ENCODE measurements at places on chromosomes 4 and X.
A peak's percentile ranks its signal among the peaks of the same experiment; 100 is the strongest.

DNA sequence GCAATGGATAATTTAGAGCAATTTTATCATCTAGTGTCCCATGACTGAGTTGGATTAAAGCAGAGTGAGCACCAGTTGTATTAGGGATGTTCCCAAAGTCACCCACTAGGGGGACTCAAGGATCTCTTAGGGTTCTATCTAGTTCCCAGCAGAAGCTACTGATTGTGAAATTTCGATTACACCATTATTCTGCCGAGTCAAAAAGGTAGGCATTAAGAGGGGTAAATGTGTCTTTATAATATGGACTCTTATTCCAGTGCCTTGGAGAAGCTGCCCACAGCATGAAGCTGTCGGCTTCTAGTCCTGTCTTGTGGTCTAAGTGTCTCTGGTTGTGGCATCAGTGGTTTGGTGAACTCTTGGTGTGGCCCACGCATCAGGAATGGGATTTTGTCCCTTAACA lies 53.3 kb downstream of the RGS12 start:
- DNase-seq, result peak; percentile 76

- no peak for DNase-seq
These were observed 147.9 kb upstream of the CTSO start for GRCh38 chr4:156101571-156101970.

DNA sequence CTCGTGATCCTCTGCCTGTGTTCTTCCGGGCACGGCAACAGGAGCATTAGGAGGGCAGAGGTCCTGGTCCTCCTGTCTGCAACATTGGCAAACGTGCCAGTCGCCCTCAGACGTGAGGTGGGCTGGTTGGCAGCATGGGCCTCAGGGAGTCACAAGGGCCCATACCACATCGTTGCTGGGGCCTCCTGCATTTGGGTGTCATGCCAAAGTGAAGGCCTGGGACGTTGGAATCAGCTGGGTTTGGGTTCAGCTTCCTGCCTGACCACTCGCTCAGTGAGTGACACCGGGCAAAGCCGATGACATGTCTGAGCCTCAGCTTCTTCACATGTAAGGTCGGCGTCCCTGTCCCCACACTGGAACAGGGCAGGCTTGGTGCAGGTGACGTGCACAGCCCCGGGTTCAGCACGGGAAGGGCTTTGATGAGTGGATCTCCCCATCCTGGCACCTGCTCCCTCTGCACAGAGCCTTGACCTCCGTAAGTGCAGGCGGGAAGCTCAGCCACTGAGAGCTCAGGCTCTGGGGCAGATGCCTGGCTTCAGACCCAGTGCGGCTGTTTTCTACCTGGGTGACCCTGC lies 91.6 kb downstream of the PSAPL1 start:
- no peak for DNase-seq

DNA sequence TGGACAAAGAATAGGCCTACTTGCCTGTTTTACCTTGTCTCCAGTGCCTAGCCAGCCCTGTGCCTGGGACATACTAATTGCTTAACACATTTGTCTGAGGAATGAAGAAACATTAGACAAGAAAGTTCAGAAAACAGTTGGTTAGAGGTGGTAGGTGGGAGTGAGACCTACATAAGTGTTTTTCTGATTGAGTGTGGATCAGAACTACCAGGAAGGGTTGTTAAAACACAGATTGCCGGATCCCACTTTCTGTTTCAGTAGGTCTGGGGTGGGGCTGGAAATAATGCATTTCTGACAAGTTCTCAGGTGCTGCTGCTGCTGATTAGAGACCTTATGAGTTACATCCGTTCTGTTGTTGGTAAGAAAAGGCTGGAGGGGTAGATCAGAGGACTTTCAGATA lies 5.7 kb upstream of the JADE1 start:
- no peak for DNase-seq

GRCh38 chrX:113551919-113552318 lies 711.3 kb upstream of the AMOT start:
- no peak for DNase-seq

DNA sequence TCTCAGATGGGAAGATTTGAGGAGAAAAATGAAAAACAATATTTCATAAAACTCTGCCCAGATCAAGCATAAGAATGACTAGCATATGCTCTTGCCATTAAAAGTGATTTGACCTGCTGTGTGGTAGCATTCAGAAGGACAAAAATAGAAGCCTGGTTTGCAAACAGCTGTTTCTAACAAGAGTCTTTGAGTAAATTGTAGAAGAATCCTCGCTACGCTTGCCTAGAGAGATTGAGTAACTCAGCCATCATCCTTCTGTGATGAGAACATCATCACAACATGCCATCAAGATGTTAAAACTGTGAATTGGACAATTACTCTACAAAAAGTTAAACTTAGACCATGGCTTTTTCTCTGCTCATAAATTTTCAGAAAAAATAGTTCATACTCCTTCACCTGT lies 168.9 kb upstream of the PUDP start:
- no peak for DNase-seq

- DNase-seq, result no peak
These were observed 1843.5 kb upstream of the AGA start for GRCh38 chr4:179285696-179286095.

DNA sequence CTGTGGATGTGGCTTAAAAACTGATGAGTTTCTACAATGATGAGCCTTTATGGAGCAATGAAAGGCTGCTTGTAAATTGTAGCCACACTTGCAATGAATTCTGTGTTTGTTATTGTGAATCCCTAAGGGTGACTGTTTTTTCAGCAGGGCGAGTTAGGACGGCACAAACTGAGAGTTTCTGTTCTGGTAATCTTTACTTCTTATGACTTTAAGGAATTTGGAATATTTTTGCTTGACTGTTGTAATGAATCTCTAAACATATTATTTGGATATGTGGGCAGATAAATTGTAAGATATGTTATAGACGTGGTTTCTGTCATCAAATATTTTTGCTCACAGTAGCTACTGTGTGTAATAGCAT lies 22.2 kb downstream of the RBPJ start:
- no peak for DNase-seq

GRCh38 chr4:125762537-125762936 lies 447.8 kb downstream of the FAT4 start:
- no peak for DNase-seq

DNA sequence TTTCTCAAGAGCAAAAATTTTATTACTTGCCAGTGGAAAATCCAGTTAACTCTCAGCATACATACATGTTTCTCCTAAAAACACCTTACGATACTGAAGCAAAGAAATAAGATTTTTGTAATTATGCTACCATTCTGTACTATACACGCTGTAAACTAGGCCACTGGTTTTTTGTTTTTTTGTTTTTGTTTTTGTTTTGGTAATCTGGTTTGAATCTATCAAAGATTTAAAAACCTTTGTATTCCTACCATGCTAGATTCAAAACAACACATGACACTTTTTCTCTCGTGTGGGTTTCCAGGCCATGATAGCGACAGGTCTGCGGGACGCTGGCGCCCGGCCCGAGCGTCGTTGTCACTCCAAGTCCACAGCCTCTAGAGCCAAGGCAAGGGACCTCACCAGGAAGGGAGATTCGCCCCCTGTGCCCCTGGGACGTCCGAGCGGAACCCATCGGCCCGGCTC lies 723 bp downstream of the TMEM192 start:
- no peak for DNase-seq

GRCh38 chr4:103318327-103318726 lies 120.2 kb upstream of the CENPE start:
- no peak for DNase-seq

DNA sequence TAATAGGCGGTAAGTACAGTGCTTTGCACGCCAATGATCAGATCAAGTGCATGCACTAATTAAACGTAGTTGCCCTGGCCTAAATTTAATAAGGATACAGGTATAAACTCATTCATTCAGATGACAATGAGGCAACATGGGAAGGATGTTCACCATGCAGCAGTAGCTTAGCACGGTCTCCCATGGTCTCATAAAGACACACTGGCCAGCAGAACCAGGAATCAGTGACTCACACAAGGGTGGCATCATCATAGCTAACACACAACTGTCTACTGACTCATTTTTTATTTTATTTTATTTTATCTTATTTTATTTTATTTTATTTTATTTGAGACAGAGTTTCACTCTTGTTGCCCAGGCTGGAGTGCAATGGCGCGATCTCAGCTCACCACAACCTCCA lies 42.7 kb downstream of the TMEM156 start:
- DNase-seq, result no peak

DNA sequence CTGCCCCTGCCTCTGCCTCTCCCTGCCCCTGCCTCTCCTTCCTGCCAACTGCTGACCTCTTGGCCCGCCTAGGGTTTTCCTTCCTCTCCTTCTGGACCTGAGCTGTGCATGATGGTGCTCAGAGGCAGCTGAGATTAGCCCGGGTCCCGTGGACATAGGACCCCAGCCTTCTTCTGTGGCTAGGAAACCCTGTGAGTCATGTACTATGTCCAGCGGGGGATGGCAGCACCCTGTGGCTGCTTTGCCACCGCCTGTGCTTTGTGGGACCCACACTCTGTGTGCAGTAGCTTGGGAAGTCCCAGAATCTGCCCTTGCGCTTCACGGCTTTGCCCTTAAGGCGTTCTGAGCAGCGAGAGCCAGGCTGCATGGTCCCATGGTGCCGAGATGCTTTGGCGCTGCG lies 105.5 kb upstream of the PSAPL1 start:
- no peak for DNase-seq

DNA sequence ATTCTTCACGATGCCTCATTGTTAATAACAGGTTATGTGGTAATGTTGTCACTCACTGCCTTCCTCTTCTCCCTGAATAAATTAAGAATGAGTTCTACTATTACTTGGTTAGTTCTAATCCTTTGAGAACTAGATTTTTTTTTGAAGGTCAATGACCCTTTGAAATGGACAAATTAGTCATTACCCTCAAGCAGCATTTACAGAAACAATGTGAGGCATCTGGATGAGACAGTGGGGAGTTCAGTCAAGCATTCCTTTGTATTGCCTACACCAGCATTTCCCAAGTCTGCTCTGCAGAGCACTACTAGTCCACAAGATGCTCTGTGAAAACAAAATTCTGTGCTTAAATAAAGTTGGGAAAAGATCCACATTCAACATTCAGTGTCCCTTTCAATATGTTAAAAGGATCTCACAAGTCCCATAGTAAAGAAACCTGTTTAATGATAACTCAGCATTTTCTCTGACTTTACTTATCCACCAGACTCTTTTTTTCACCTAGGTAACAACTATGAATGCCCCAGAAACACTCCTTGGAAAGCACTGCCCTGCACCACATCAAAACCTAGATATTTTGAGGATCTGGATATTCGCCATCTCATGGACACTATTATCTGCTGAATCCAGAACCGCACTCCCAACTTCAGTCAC lies 60.6 kb downstream of the CHRDL1 start:
- DNase-seq, result no peak

- no peak for DNase-seq
These were observed 110.0 kb downstream of the PSAPL1 start for GRCh38 chr4:7324651-7325121.

DNA sequence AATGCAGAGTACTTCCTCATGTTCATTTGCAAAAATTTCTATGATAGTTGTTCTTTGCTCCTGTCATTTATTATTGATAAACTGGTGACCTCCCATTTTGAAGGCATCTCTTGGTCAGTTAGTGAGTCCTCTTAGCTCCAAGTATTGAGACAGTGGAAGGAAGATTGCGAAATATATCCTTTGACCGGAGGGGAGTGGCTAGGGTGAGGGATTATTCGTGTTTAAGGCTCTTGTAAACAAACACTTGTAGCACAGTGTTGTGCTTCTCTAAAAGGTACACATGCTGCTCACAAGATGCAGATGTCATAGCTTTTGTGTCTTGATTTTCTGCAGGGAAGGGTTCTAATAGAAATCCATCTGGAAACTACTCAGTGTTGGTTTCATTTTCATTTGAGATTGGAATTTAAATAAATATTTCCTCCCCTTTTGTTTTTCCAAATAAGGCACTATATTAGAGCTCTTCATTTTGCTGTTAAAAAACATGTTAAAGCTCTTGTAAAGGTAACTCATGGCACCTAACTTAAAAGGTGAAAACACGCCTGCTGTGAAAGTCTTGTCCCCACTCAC lies 21.8 kb downstream of the TXLNG start:
- peak; percentile 52 for DNase-seq

DNA sequence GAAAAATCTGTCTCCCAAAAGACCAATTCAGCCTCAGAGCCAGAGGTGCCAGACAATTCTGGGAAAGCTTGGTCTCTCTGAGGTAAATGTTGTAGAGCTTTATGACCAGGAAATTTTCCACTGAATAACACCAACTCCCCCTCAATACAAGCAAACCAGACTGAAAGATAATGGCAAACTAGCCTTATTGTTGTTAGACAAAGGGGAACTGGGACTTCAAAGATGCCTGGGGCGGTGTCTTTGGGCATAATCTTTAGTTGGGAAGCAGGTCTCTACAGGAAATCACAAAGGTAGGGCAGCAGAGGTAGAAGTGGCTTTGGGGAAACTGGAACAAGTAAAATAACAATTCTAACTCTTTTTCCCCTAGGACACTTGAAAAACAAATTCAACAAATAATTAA lies 12.0 kb downstream of the COL4A6 start:
- no peak for DNase-seq

GRCh38 chrX:74160358-74160757 lies 143.6 kb upstream of the ZCCHC13 start:
- no peak for DNase-seq

DNA sequence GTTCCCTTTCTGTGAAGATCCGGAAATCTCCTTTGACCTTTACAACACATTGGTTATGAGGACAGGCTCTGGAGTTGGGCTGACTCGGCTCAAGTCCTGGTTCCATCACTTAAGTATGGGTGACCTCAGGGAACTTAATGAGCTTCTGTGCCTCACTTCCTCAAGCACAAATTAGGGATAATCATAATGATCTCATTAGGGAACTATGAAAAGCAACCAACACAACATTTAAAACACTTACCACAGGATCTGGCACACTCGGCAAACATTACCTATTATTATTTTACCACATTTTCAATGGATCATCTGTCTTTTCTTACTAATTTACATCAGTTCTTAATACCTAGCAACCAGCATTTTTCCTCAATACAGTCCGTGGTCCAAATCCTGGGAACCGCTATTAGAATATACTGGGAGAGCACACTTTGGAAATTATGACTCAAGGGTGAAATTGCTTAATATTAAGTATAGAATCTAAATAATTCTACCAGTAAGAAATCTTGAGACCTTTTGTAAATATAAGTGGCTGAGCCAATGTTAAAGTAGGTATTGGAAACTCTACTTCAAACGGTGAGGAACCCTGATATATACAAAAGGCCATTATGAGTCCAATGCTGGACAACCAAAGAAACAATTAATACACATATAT lies 19.6 kb downstream of the ADGRA3 start:
- no peak for DNase-seq

GRCh38 chrX:108437349-108438109 lies 693 bp downstream of the COL4A6 start:
- no peak for DNase-seq

DNA sequence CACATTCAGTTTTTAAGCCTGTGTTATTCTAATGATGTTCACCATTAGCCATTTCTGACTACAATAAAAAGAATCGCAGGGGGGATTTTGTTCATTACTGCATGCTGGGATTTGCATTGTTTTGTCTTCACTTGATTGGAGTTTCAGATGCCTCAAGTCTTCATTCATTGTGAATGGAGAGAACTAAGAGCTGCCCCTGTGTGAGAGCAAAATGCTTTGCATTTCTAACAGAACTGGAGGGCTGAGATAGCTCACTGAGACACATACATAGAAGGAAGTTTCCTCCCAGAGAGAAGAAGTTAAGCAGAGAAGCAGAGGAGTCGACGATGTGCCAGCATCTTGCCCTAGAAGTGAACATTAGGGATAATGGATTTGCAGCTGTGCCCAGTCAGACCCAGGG lies 113.5 kb upstream of the GATB start:
- no peak for DNase-seq

- no peak for DNase-seq
These were observed 21.5 kb upstream of the TMSB4X start for GRCh38 chrX:12953420-12953819.

All from inflammatory macrophage treated with lipopolysaccharide for 1 hour (primary cell).